ENCODE measurements at places on chromosomes 3 and 15.
A peak's percentile ranks its signal among the peaks of the same experiment; 100 is the strongest.

DNA sequence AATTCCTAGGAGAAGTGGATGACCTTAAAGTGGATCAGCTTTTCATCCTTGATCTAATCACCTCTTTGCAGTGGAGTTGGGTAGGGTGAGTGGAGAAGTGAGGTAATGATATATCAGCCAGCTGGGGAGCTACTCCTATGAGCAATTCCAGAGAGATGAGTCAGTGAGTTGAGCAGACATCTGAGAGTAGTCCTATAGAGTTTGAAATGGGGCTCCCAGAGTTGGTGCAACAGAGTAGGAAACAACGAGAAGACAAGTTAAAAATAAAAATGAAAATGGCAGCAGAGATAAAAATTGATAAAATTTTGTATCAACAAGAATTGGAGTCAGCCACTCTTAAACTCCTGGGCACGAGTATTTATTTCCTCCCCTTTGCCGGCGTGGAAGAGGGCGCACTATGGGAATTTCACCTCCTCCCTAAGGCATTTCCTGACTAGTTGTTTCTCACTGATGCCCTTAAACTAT is 150.8 kb upstream of the DPH6 start:
- peak; percentile 34 for DNase-seq

GRCh38 chr3:90069748-90070147 is 962.3 kb downstream of the EPHA3 start:
- DNase-seq: no peak

GRCh38 chr15:98776607-98777281 is 128.4 kb downstream of the IGF1R start:
- no peak for DNase-seq

- DNase-seq: no peak
These were observed 20.6 kb upstream of the TRANK1 start for GRCh38 chr3:36965440-36965839.

DNA sequence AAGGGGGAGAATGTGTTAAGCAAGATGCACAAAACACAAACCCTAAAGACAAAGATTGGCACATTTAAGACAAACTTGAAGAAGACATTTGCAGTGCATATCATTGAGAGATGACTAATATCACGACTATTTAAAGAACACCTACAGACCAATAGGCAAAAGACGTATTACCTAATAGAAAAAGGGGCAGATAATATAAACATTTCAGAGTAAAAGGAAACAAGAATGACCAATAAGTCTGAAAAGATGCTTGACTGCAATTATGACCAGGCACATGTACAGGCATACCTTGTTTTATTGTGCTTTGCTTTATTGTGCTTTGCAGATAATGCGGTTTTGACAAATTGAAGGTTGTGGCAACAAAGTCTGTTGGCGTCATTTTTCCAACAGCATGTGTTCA is 4.9 kb downstream of the HACD3 start:
- DNase-seq: no peak

All from LoVo (cell line).